ENCODE measurements at places on chromosomes 5 and 9.

DNA sequence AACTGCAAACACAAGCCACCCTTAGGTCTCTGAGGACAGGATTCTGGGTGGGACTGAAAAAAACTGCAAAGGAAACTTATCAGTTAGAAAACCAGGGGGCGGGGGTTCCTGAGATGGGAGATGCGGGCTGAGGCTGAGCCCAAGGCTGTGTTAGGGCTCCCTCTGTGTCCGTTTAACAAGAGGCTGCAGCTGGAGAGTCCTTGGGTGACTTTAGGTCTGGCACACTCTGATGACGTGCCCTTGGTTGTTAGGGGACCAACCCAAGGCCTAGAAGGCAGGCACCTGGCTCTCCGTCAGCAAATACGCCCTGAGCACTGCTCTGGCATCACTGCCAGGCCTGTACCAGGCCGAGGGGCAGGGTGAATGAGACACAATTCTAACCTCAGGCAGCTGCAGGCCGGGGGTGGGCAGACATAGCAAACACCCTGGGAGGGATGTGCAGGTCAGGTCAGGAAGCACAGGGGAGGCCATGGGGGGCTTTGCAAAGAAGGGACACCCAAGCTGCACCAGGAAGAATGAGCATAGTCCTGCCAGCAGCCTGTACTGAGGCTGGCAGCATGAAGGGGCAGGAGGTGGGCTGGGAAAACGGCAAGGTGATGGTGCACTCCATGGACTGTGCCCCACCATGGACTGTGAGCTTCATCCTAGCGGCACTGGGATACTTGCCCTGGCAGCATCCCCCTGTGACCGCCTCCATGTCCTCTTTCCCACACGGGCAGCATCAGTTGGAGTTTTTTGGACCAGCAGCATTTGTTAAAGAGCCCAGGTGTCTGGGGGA lies 137.9 kb downstream of the GABBR2 start:
- DNase-seq = no peak

- no peak for DNase-seq
Measured at GRCh38 chr9:76433406-76433805, 25.6 kb upstream of the GCNT1 start.

DNA sequence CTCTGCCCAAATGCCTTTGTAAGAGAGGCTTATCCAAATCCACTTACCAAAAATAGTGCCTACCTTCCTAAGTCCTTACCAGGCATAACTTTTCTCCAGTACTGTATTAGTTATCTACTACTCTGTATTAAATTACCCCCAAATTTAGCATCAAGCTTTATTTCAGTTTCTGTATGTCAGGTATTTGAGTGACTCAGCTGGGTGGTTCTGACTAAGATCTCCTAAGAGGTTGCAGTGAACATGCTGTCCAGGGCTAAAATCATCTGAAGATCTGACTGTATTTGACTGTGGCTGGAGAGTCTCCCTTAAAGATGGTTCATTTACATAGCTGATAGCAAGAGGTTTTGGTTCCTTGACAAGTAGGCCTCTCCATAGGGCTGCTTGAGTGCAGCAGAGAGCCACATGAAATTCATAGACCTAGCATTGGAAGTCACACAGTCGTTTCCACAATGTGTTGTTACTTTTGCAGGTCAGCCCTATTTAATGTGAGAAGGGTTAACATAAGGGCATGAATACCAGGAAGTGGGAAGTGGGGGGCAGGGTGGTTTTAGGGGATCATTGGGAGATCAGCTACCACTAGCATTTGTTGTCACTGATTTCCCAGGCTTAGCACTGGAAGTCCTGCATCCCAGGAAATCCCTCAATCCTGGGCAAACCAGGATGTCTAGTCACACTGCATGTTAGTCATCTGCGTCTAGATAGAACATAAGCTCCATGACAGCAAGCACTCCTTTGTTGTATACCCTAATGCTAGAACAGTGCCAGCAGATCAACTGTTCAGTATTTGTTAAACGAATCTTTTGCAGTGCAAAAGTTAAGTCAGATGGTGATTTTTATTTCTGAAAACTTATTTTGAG lies 2.0 kb upstream of the ZNF622 start:
- peak; percentile 11 for DNase-seq

DNA sequence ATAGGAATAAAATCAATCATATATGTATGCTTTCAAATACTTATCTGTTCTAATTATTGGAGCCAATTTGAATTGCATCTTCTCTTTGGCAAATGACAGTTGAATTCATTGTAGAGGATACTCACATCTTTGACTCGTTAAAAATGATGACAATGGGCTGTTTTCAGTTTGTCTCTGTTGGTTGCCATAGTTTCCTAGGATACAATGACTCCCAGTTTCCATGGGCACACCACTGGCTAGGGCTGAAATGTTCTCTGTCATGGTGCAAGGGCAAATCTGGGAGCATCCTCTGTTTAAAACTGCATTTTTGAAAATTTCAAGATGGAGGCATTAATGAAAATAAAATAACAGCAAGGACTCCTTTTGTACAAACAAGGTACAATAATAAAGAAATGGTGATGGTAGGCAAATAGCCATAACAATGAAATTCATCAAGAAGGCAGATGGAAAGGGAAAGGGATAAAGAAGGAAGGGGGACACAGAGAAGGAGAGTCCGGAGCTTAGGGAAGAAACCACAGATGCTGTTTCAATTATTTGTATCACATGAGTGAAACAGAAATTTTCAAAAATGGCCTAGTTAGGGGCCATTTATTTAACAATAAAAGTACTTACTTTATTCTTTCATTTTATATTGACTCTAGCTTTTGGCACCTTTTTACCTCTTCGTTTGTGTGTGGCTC lies 378.8 kb upstream of the SEMA6A start:
- DNase-seq = no peak

DNA sequence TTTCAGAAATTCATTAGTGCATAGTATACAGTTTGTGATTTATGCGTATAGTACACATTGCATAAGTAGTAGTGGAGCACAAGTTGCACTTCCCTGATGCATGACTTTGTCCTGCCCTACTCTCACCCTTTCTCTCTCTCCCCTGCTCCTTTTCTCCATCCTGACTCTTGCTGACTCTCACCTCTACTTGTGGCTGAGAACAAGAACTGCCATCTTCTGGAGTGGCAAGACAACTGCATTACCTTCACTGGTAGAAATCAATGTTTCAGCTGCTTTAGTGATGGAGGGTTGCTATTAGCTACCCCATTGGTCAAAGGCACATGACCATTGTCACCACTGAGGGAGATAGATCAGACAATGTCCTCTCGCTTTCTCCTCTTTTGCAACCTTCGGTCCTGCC lies 26.9 kb downstream of the SPEF2 start:
- DNase-seq = no peak

DNA sequence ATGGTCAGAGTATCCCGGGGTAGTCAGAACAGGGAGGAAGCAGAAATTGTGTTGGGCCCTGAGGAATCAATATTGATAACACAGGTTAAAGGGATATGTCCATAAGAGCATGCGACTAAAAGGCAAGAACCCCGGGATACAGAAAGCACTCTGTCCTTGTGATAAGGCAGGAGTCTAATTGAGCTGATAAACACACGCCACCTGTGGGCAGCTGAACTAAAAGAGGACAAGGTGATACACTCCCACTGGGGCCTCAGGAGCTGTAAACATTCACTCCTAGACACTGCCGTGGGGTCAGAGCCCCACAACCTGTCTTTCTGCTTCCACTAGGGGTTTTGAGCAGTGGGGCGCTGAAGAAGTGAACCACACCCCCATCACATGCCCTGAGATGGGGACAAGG lies 144.7 kb upstream of the MPDZ start:
- no peak for DNase-seq

- no peak for DNase-seq
Measured at GRCh38 chr5:18098691-18099090, 464.4 kb downstream of the TAF11L14 start.

- no peak for DNase-seq
Measured at GRCh38 chr5:83917261-83917908, 196.7 kb upstream of the HAPLN1 start.
